Placental pericyte (primary cell): ENCODE measurements at places on chromosomes 1 and 21. TPM values are rescaled to one million over a fixed set of nuclear protein-coding genes. Genes with fewer than 3 reads are reported as not detected.

Gene AADACL4
- total RNA-seq, result not detected in 2 replicates

Gene WDR64
- total RNA-seq, result not detected in 2 replicates

Gene ST3GAL3
- total RNA-seq, result 23.2 and 30.4 TPM in 2 replicates

Gene ALPL
- 1.4 and 2.2 TPM in 2 replicates for total RNA-seq

Gene FAM167B
- total RNA-seq, result 0.88 and 1.0 TPM in 2 replicates

Gene AKNAD1
- total RNA-seq, result not detected in 2 replicates

Gene CHD1L
- total RNA-seq, result 14.4 and 37.1 TPM in 2 replicates

Gene IQCC
- total RNA-seq, result 1.1 and 2.1 TPM in 2 replicates

Gene RNU1-2
- under 0.01 TPM in 2 replicates for total RNA-seq

Gene RBP7
- total RNA-seq, result not detected in 2 replicates

Gene AGMAT
- total RNA-seq, result 0.44 and 2.3 TPM in 2 replicates

Gene CZIB
- 38.5 and 41.8 TPM in 2 replicates for total RNA-seq

Gene C1orf141
- total RNA-seq, result not detected in 2 replicates

Gene S100A14
- total RNA-seq, result not detected in 2 replicates

Gene FAM89A
- total RNA-seq, result 8.3 and 10.7 TPM in 2 replicates

Gene KLHDC9
- total RNA-seq, result 0.66 and 1.1 TPM in 2 replicates

Gene RAB25
- total RNA-seq, result not detected in 2 replicates

Gene PEX19
- 24.9 and 48.8 TPM in 2 replicates for total RNA-seq

Gene ERVH48-1
- 0.22 TPM in 1 of 2 replicates, not detected in the other for total RNA-seq

Gene MSH4
- total RNA-seq, result under 0.01 TPM in 1 of 2 replicates, not detected in the other

Gene SLC9C2
- total RNA-seq, result under 0.01 TPM in 1 of 2 replicates, not detected in the other

Gene PROX1
- total RNA-seq, result under 0.01 and 0.14 TPM in 2 replicates

Gene B4GALT3
- total RNA-seq, result 33.9 and 34.1 TPM in 2 replicates

Gene AIM2
- total RNA-seq, result 0.43 and 0.44 TPM in 2 replicates

Gene CD34
- total RNA-seq, result 0.14 TPM in 1 of 2 replicates, not detected in the other

Gene CLDN17
- total RNA-seq, result not detected in 2 replicates

Gene DEPDC1
- 1.1 and 55.7 TPM in 2 replicates for total RNA-seq

Gene ATXN7L2
- total RNA-seq, result 2.0 and 4.0 TPM in 2 replicates

Gene DENND2C
- total RNA-seq, result 0.44 and 1.7 TPM in 2 replicates

Gene CRP
- not detected in 2 replicates for total RNA-seq

Gene C4BPB
- total RNA-seq, result 0.72 and 2.4 TPM in 2 replicates

Gene PAX7
- total RNA-seq, result not detected in 2 replicates

Gene S100A7A
- not detected in 2 replicates for total RNA-seq

Gene LHX8
- total RNA-seq, result 0.44 TPM in 1 of 2 replicates, not detected in the other

Gene TMPRSS3
- not detected in 2 replicates for total RNA-seq

Gene CNTN2
- not detected in 2 replicates for total RNA-seq

Gene FCRL6
- not detected in 2 replicates for total RNA-seq

Gene ADAMTS1
- total RNA-seq, result 49.5 and 290 TPM in 2 replicates

Gene PKLR
- not detected in 2 replicates for total RNA-seq

Gene HTR1D
- 1.1 and 4.0 TPM in 2 replicates for total RNA-seq

Gene BGLAP
- total RNA-seq, result 0.57 TPM in 1 of 2 replicates, not detected in the other

Gene SGIP1
- total RNA-seq, result 53.4 and 108 TPM in 2 replicates

Gene SUSD4
- total RNA-seq, result 2.3 TPM in 1 of 2 replicates, not detected in the other

Gene TMEM39B
- total RNA-seq, result 9.6 and 11.6 TPM in 2 replicates

Gene LCE1A
- not detected in 2 replicates for total RNA-seq
